ENCODE measurements at places on chromosomes 12 and 14.

- no peak for DNase-seq
Observed at GRCh38 chr14:44107156-44107555, 399.9 kb downstream of the FSCB start.

DNA sequence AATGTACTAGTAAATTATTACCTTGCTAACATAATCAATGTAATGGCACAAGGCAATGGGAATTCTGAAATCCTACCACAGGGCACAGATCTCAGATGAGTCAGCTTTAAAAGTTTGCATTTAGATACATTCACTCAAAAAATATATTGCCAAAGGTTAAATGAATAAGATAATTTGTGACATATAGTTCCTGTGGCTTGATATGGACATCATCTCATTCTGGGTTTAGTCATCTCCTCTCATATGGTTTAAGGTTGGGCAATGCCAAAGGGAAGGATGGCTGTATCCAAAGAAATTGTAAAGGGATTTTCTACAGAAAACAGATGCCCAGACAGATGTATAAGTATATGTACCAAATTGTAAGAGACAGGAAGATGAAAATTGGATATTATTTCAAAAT, 1065.0 kb downstream of the LRFN5 start:
- no peak for DNase-seq

DNA sequence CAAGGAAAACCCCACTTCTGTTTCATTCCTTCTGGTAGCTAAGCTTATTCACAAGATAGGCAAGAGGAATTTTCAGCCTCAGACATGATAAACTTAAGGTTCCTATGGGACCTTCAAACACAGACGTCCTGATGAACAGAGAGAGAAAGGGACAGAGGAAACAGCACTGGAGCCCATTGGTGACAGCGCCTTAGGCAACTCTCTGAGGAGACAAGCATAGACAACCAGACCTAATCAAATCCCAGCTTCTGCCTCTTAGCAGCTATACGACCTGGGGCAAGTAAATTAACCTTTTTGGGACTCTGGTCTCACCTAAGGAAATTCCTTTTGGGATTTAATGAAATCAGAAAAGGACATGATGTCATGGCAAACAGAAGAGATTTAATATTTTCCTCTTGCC, 33.3 kb downstream of the TMCC3 start:
- DNase-seq, result no peak

DNA sequence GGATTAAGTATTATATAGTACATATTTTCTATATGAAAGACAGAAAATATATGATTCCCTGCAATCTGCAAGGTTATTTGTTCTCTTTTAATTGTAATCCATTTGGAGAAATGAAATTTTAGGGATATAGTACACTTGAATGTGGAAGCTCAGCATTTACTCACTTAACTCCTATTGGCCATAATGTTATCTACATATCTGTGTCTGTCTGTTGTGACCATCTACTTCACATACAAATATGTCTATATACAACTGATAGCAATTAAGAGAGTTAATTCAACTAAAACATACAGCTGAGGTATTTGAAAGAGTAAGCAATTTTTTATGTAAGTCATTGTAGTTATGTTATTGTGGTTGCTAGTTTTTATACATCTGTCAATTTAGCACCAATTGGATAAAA, 12.9 kb downstream of the FOXG1 start:
- no peak for DNase-seq

- DNase-seq, result no peak
Observed at GRCh38 chr12:132776816-132777568, 15.4 kb upstream of the ANKLE2 start.

DNA sequence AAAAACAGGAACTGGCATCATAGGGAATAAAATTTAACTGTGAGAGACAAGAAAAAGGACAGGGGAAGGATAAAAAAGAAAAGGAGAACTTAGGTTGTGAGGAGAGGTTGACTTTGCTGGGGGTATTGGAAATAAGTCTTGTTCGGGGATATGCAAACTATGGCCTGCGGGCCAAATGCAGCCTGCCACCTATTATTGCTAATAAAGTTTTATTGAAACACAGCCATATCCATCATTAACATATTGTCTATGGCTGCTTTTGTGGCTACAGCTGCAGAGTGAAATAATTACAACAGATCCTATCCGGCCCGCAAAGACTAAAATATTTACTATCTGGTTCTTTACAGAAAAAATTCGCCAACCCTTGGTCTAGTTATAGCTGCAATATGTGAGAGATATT, 18.6 kb downstream of the BBS10 start:
- no peak for DNase-seq

GRCh38 chr14:73260574-73260973, 23.3 kb downstream of the PAPLN start:
- DNase-seq, result no peak

DNA sequence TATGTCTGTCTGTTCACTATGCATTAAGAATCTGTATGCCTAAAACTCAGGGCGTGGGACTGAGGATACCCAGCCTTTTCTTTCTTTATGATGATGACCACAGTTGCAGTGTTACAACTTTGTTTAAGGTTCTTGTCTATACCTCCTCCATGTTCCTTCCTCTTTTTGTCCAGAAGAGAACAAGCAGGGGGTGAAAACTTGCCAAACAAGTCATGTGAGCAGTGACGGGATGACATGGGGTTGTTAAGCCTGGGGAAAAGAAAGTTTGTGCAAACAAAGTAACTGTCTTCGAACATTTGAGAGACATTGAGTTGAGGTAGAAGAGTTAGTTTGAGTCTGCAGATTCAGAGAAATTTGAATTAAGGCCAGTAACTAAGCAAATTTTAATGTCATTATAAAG, 505.5 kb downstream of the NPAS3 start:
- no peak for DNase-seq

- DNase-seq, result no peak
Observed at GRCh38 chr14:28755884-28756268, 10.7 kb upstream of the FOXG1 start.

- DNase-seq, result no peak
Observed at GRCh38 chr12:96948782-96949181, 41.7 kb downstream of the NEDD1 start.

DNA sequence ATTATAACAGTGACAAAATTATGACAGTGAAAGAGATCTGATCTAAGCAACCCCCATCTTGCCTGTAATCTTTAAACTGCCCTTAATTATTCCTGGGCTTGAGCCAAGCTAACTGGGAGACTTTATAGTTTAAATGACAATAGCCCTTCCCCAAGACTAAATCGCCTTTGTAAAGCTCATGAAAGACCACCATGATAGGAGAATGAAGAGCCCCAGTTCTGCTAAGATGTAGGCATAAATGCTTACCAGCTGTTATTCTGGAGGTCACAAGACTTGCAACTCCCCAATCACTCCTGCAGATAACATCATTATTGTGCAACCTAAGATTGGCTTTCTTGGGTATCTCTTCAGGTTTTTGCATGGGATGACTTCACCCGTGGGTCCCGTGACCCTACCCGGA, 599.7 kb downstream of the KCNH5 start:
- no peak for DNase-seq

DNA sequence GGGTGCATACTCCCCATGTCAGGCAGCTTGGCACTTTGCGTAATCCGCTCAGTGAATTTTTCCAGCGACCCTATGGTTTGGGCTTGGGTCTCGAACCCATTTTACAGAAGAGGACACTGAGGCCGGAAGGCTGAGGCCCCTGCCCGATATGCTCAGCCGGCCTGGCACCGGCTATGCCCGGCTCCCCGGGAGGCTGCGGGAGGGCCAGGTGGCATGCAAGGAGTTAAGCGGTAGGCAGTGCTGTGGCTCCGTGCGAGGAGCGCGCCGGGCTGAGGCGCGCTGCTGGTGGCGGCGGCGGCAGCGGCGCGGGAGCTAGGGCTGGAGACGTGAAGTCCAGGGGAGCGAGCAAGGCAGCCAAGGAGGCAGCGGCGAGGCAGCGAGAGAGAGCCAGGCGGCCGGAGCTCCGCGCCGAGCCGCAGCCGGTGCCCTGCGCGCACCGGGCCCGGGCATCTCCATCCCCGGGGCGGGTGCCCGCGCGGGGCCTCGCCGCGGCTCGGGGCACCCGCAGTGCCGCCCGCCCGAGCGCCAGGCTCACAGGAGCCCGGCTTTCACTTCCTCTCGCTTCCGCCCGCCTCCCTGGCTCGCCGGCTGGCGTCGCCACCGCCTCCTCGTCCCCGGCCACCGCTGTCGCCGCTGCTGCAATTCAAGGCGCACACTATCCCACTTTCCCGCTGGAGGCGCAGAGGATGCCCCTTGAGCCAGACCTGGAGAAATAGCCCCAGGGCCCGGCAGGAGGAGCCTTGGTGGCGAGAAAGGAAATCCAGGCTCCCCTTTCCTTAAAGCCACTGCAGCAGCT, at the start of gene WSCD2:
TSS of gene WSCD2 (plus strand) at position 272 of the 796 bp plus-strand sequence. CDS start 66,545 bp downstream, outside the sequence.
- no peak for DNase-seq

GRCh38 chr14:29712601-29713000, 215.0 kb downstream of the PRKD1 start:
- DNase-seq, result no peak
